Neural crest cell (in vitro differentiated cells): ENCODE measurements at places on chromosomes 12 and 14. TPM values are rescaled to one million over a fixed set of nuclear protein-coding genes. Genes with fewer than 3 reads are reported as not detected.

Gene ADAM20
- total RNA-seq: 0.23 and 0.37 TPM in 2 replicates

DNA sequence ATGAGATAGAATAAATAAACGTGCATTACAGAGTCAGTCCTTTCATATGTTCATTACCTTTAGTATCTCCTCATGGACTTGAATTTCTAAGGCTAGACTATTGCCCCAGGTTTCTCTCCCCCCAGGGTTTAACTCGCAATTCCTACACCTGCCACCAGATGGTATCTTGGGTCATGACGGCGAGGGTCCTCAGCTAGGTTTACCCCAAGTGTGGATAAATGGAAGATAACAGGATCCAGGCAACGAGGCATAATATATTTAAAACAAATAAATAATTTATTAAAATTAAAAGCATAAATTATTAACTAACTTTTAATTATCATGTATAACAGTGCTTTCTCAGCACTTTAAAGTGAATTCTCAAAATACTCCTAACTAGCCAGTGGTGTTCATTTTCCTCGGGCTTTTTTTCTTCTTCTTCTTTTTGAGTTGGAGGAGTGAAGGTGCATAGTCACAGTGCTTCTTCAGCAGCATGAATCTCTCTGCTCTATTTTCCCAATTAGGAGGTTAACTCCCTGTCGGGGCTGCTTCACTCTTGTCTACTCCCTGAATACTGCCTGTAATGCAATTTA is 243.5 kb upstream of the CAND1 start:
- peak; percentile 66 for DNase-seq
- H3K36me3 ChIP-seq: peaks cover 4% of the 10 kb centered on the region
- H3K4me3 ChIP-seq: no peak overlapping the region
- H3K27me3 ChIP-seq: no peaks in the 10 kb centered on the region
- H3K4me1 ChIP-seq: peaks cover 17% of the 10 kb centered on the region

Gene STX2
- total RNA-seq: 31.0 and 32.7 TPM in 2 replicates

- no peaks in the 10 kb centered on the region for H3K27me3 ChIP-seq
- DNase-seq: no peak
- H3K36me3 ChIP-seq: peaks cover 2% of the 10 kb centered on the region
- H3K4me3 ChIP-seq: no peak overlapping the region
- no peaks in the 10 kb centered on the region for H3K4me1 ChIP-seq
Observed at GRCh38 chr14:103727313-103727980, 11.8 kb downstream of the ZFYVE21 start.

Gene EML1
- 36.7 and 40.1 TPM in 2 replicates for total RNA-seq

DNA sequence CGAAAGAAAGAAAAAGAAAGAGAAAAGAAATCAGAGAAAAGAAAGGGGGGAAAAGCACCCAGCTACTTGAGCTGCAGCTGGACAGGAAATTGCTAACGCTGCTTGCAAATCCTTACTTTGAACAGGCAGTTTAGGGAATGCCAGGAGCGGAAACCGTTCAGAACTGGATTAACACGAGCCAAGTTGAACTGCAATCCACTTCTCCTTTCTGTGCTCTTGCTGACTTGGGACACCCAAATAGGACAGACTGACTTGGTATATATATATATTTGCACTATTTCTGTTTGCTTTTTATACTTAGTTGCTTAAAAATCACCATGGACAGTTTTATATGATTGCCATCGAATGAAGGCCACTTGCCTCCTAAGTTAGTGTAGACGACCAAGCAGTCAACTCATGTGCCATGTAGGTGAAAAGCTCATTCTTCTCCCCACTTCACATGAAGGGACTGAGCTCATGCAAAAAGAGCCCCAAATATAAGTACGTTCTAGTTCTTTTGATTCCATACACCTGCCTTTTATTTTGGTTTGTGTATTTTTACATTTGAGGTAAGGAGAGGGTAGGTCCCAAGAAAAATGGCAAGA is 5.5 kb downstream of the DUSP6 start:
- H3K27ac ChIP-seq: peak overlapping the region; percentile 91
- H3K27me3 ChIP-seq: no peaks in the 10 kb centered on the region
- H3K36me3 ChIP-seq: peaks cover 25% of the 10 kb centered on the region

DNA sequence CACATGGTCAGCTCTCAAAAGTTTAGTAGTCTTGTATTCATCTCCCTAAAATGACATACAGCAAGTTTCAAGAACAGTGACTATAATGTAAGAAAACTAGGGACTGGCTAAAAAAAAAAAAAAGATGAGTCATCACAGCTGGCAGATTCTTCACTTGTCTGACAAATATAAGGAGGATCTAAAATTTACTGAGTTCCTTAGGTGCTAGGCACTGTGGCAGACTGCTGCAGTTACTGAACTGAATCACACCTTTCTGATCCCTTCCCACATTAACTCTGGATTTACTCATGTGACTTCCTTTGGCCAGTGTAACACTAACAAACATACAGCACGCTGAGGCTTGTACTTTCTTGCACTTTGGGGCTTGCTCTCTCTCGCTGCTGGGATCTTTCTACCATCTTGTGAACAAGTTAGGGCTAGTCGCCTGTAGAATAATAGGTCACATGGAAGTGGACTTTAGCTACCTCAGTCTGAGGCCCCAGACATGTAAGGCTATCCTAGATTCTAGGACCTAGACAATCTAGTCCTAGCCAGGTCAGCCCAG is 32.1 kb downstream of the BAZ1A start:
- H3K27me3 ChIP-seq: no peaks in the 10 kb centered on the region
- H3K4me1 ChIP-seq: peaks cover 27% of the 10 kb centered on the region
- H3K4me3 ChIP-seq: no peak overlapping the region
- DNase-seq: no peak

Gene SNRNP35
- 21.3 and 25.1 TPM in 2 replicates for total RNA-seq

GRCh38 chr12:21941506-21942376 is 515 bp upstream of the ABCC9 start:
- H3K4me3 ChIP-seq: peak overlapping the region; percentile 89
- no peaks in the 10 kb centered on the region for H3K36me3 ChIP-seq
- H3K27ac ChIP-seq: no peak overlapping the region
- peaks cover 70% of the 10 kb centered on the region for H3K27me3 ChIP-seq

- H3K27ac ChIP-seq: no peak overlapping the region
- no peaks in the 10 kb centered on the region for H3K36me3 ChIP-seq
- no peaks in the 10 kb centered on the region for H3K27me3 ChIP-seq
- H3K4me1 ChIP-seq: peaks cover 50% of the 10 kb centered on the region
Observed at GRCh38 chr14:74507085-74507484, 13.5 kb downstream of the ISCA2 start.

Gene GRIN2B
- total RNA-seq: 1.0 and 1.1 TPM in 2 replicates

DNA sequence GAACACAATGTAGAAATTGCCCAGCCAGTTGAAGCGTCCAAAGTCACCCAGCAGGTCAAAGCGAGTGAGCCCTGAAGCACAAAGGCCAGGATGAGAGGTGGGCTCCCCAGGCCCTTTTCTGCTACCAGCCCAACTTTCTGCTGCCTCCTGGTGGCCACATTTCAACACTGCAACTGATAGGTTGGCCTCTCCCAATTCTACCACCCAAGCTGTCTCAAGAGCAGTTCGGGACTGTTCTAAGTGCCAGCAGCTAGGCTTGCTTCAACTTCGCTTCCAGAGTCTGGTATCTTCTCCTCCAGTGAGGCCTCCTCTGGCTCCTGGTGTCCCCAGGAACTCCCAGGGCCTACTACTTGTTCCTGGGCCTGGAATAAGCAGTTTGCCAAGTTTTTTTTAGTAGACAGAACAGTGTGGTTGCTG is 3.4 kb upstream of the DHH start:
- H3K4me1 ChIP-seq: peaks cover 24% of the 10 kb centered on the region
- peaks cover 5% of the 10 kb centered on the region for H3K36me3 ChIP-seq
- DNase-seq: peak; percentile 78
- H3K27ac ChIP-seq: no peak overlapping the region
- peaks cover 27% of the 10 kb centered on the region for H3K27me3 ChIP-seq

DNA sequence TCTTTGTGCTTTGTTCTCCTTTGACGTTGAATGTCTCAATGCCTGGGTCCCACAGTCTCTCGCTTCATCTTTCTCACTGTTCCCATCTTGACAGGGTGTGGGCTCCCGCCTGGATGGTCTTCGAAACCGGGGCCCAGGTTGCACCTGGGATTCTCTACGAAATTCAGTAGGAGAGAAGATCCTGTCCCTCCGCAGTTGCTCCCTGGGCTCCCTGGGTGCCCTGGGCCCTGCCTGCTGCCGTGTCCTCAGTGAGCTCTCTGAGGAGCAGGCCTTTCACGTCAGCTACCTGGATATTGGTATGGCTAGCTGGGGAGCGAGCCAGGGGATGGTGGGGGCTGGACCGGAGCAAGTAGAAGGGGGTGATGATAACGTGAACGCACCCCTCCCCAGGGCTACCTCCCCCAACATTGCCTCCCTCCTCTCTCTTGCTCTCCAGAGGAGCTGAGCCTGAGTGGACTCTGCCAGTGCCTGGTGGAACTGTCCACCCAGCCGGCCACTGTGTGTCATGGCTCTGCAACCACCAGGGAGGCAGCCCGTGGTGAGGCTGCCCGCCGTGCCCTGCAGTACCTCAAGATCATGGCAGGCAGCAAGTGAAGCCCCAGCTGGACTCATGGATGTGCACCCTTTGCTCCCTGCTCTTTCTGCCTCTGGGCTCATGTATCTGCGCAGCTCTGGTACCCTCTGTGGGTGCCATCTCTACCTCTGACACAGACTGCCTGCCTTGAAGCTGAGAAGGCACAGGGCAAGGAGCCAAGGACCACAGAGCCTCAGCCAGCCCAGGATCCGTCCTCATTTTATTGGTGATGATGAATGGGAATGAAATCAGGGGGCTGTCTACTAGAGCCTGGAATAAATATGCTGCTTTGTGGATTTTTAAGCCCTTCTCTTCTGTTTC is 1.5 kb downstream of the NPFF start:
- DNase-seq: no peak
- peak overlapping the region; percentile 34 for H3K4me3 ChIP-seq
- H3K36me3 ChIP-seq: no peaks in the 10 kb centered on the region

Gene SMCO2
- total RNA-seq: not detected in 2 replicates

DNA sequence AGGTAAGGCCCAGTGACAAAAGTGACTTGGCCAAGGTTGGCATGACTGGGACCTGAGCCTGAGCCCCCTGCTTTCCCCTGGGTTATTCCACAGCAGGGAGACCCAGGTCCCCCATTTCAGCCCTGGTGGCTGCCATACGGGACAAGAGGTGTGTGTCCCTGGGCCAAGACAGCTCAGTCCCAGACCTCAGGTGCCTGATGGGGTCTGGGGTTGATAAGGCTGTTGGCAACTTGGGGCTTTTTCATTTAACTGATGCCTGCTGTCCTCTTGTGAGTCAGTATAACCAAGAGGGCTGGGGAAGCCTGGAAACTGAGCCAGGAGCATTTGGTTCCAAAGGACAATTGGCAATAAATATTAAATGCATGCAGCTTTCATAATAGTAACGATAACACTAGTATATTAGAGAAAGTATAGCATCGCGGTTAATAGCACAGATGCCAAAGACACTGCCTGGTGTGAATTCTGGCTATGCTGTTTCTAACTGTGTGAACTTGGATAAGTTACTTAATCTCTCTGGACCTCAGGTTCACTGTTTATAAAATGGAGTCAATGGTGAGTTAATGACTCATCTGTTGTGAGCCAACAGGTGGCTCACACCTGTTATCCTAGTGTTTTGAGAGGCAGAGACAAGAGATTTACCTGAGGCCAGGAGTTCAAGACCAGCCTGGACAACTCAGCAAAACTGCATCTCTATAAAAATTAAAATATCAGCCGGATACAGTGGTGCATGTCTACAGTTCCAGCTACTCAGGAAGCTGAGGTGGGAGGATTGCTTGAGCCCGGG is 898 bp downstream of the SDSL start:
- no peak overlapping the region for H3K4me3 ChIP-seq
- no peak for DNase-seq
- H3K36me3 ChIP-seq: no peaks in the 10 kb centered on the region
- H3K27me3 ChIP-seq: peaks cover 16% of the 10 kb centered on the region

Gene GPR162
- total RNA-seq: 16.4 and 17.4 TPM in 2 replicates

GRCh38 chr14:90726656-90727055 is 89.6 kb downstream of the TTC7B start:
- no peaks in the 10 kb centered on the region for H3K4me1 ChIP-seq
- peaks cover 16% of the 10 kb centered on the region for H3K36me3 ChIP-seq
- H3K27me3 ChIP-seq: no peaks in the 10 kb centered on the region
- H3K4me3 ChIP-seq: no peak overlapping the region
- no peak overlapping the region for H3K27ac ChIP-seq

Gene AMDHD1
- total RNA-seq: 0.18 and 0.30 TPM in 2 replicates

Gene SLC5A8
- total RNA-seq: not detected in 2 replicates

Gene BMP4
- total RNA-seq: 1.1 and 1.3 TPM in 2 replicates

Gene IFI27
- total RNA-seq: 8.1 and 9.5 TPM in 2 replicates

DNA sequence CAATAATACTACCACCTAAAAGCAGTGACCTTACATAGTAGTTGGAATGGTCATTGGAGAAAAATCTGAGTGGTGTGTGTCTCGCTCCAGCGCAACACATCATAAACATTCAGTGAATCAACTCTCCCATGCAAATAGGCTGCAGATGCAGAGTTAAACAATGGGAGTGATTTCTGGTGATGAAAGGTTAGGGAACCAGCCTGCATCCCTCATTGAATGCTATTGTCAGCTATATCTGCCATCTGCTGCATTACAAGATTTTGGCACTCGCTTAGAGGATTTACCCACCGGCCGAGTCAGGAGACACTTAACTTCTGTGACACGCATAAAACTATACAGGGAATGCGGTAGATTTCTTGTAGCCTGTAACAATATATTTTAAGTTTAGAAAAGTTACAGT is 900.9 kb downstream of the FLRT2 start:
- H3K4me1 ChIP-seq: no peaks in the 10 kb centered on the region
- H3K27me3 ChIP-seq: no peaks in the 10 kb centered on the region
- no peaks in the 10 kb centered on the region for H3K36me3 ChIP-seq
- no peak for DNase-seq
- no peak overlapping the region for H3K27ac ChIP-seq

DNA sequence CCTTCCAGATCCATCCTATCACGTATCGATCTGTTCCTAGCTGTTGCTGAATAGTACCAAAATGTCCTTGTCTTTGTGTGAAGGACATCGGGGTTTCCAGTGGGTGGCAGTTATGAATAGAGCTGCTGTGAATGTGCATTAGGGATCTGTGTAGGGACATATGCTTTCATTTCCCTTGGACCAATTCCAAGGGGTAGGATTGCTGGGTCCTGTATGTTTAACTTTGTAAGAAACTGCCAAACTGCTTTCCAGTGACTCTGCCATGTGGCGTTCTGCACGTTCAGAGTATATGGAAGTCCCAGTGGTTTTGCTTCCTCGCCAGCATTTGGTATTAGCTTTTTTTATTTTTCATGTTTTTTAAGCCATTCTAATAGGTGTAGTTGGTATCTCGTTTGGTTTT is 28.6 kb downstream of the PACS2 start:
- no peak overlapping the region for H3K27ac ChIP-seq
- H3K4me3 ChIP-seq: no peak overlapping the region
- no peaks in the 10 kb centered on the region for H3K27me3 ChIP-seq
- H3K36me3 ChIP-seq: peaks cover 4% of the 10 kb centered on the region
- DNase-seq: no peak

GRCh38 chr14:63088865-63089264 is 43.6 kb upstream of the KCNH5 start:
- no peak overlapping the region for H3K27ac ChIP-seq
- H3K36me3 ChIP-seq: no peaks in the 10 kb centered on the region
- no peaks in the 10 kb centered on the region for H3K4me1 ChIP-seq
- H3K4me3 ChIP-seq: no peak overlapping the region
- no peak for DNase-seq
